ENCODE measurements at places on chromosomes 3 and 15. TPM values are rescaled to one million over a fixed set of nuclear protein-coding genes. Genes with fewer than 3 reads are reported as not detected.

ACTC1 gene
- total RNA-seq: 2.0 TPM

WNT7A gene
- 0.07 TPM for total RNA-seq

P2RY14 gene
- not detected for total RNA-seq

CCR5 gene
- total RNA-seq: not detected

SLC22A14 gene
- total RNA-seq: 0.03 TPM

ARGFX gene
- not detected for total RNA-seq

CAND2 gene
- 17.4 TPM for total RNA-seq

SLC15A2 gene
- 1.7 TPM for total RNA-seq

PCOLCE2 gene
- total RNA-seq: 18.3 TPM

CHRNA3 gene
- total RNA-seq: 4.4 TPM

GPR160 gene
- total RNA-seq: 15.4 TPM

SPINT1 gene
- total RNA-seq: 81.1 TPM

TJP1 gene
- 57.2 TPM for total RNA-seq

SLC30A4 gene
- total RNA-seq: 0.04 TPM

FBXL2 gene
- total RNA-seq: 5.3 TPM

TM4SF1 gene
- not detected for total RNA-seq

CKMT1B gene
- 24.2 TPM for total RNA-seq

PIERCE2 gene
- total RNA-seq: 1.5 TPM

CPLX3 gene
- not detected for total RNA-seq

USP50 gene
- not detected for total RNA-seq

TIGIT gene
- not detected for total RNA-seq

SQOR gene
- total RNA-seq: 1.5 TPM

SLC24A5 gene
- total RNA-seq: 0.11 TPM

OIP5 gene
- total RNA-seq: 45.0 TPM

UBR1 gene
- total RNA-seq: 13.0 TPM

AGBL1 gene
- not detected for total RNA-seq

FEZF2 gene
- 0.14 TPM for total RNA-seq

SLC6A20 gene
- 0.10 TPM for total RNA-seq

ATG3 gene
- total RNA-seq: 64.1 TPM

NEK10 gene
- 0.30 TPM for total RNA-seq

DNAJB8 gene
- total RNA-seq: not detected

TEX55 gene
- total RNA-seq: not detected

All from H7 (cell line).